G401 (cell line): ENCODE measurements at places on chromosomes 6 and 20. TPM values are rescaled to one million over a fixed set of nuclear protein-coding genes. Genes with fewer than 3 reads are reported as not detected.

CEP162 gene
- 6.3 and 13.1 TPM in 2 replicates for total RNA-seq

CGA gene
- total RNA-seq, result not detected in 2 replicates

HFE gene
- total RNA-seq, result 2.3 and 8.0 TPM in 2 replicates

DPPA5 gene
- total RNA-seq, result not detected in 2 replicates

GCNT2 gene
- total RNA-seq, result 28.4 and 28.7 TPM in 2 replicates

GFRA4 gene
- not detected in 2 replicates for total RNA-seq

BMP5 gene
- not detected in 2 replicates for total RNA-seq

PABPC1L gene
- total RNA-seq, result 3.7 and 11.4 TPM in 2 replicates

COL9A1 gene
- 16.5 and 24.1 TPM in 2 replicates for total RNA-seq

FILIP1 gene
- total RNA-seq, result not detected in 2 replicates

ADAM33 gene
- total RNA-seq, result 1.4 TPM in 1 of 2 replicates, not detected in the other

OR2H1 gene
- not detected in 2 replicates for total RNA-seq

CSE1L gene
- 153 and 238 TPM in 2 replicates for total RNA-seq

PI16 gene
- total RNA-seq, result not detected in 2 replicates

SOBP gene
- 3.7 and 5.0 TPM in 2 replicates for total RNA-seq

FAM209B gene
- not detected in 2 replicates for total RNA-seq

DLGAP4 gene
- 15.9 and 34.6 TPM in 2 replicates for total RNA-seq

DAAM2 gene
- total RNA-seq, result under 0.01 and 1.1 TPM in 2 replicates

SPTLC3 gene
- total RNA-seq, result not detected in 2 replicates

RSPO3 gene
- 5.7 TPM in 1 of 2 replicates, not detected in the other for total RNA-seq

B3GAT2 gene
- total RNA-seq, result 0.07 and 0.43 TPM in 2 replicates

FBXO5 gene
- total RNA-seq, result 30.5 and 32.5 TPM in 2 replicates

NEURL2 gene
- total RNA-seq, result 6.6 and 7.0 TPM in 2 replicates

GMPR gene
- total RNA-seq, result not detected in 2 replicates

BPIFA1 gene
- not detected in 2 replicates for total RNA-seq

TUBB1 gene
- not detected in 2 replicates for total RNA-seq

KCNK16 gene
- not detected in 2 replicates for total RNA-seq

LKAAEAR1 gene
- total RNA-seq, result not detected in 2 replicates

ETV7 gene
- 1.7 and 2.7 TPM in 2 replicates for total RNA-seq

PIGT gene
- total RNA-seq, result 25.2 and 31.0 TPM in 2 replicates
